ENCODE measurements at places on chromosomes 12 and 14.

DNA sequence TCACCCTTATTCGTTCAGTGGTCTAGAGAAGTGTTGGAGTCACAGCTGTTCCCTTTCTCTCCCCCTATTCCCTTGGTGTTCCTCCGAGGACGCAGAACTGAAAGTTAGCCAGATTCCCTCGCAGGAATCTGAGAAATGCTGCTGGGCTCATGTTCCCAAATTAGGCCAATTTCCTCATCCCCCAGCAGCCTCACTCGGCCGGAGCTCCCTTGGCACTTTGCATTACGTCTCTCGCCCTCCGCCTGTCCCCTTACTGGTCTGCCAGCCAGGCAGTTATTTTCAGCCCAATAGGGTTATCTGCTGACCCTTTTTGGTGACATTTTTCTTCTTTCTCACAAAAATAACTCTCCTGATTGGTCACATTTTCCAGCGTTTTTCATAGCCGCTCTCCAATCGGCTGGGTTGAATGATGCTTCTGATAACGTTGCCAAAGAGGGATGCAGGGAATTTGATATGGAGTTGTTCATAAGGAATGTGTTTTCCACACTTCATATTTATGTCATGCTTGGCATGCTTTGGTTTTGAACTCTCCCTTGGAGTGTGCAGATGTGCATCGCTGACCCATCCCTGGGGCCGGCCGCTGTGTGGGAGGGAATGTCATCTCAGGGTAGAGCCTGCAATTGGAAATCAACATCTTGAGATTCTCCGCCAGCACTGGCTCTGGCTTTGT is 9.9 kb downstream of the IFT43 start:
- DNase-seq, result no peak

DNA sequence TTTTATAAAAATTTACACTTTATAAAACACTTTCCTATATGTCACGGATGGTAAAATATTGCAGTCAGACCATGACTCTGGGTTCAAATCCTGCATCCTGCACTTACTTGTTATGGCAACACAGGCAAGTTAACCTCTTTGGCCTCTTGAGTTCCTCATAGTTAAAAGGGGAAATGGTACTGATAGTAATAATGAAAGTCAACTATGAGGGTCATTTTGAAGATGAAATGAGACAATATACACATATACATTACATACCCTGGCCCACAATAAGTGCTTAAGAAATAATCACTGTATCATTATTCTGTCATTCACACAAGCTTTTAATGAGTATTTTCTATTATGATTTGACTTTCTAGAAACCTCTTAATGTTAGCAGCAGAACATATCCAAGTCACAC is 64.4 kb downstream of the C12orf42 start:
- DNase-seq, result no peak

DNA sequence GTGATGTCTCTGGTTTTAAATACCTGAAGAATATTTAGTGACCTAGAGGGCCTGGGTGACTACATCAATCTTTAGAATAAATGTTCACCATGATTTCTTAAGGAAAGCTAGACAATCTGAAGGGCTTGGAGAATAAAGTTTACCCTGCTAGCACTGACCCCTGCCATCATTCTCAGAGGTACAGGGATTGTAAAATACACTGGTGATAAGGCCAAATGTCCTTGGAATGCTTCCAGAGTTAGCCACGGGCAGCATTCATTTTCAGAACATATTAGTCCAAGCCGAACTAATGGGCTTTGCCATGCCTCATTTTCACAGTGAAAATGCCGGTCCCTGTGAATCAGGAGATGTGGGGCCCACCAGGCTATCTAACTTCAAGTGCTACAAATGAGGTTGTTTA is 1381.7 kb upstream of the SEL1L start:
- no peak for DNase-seq

DNA sequence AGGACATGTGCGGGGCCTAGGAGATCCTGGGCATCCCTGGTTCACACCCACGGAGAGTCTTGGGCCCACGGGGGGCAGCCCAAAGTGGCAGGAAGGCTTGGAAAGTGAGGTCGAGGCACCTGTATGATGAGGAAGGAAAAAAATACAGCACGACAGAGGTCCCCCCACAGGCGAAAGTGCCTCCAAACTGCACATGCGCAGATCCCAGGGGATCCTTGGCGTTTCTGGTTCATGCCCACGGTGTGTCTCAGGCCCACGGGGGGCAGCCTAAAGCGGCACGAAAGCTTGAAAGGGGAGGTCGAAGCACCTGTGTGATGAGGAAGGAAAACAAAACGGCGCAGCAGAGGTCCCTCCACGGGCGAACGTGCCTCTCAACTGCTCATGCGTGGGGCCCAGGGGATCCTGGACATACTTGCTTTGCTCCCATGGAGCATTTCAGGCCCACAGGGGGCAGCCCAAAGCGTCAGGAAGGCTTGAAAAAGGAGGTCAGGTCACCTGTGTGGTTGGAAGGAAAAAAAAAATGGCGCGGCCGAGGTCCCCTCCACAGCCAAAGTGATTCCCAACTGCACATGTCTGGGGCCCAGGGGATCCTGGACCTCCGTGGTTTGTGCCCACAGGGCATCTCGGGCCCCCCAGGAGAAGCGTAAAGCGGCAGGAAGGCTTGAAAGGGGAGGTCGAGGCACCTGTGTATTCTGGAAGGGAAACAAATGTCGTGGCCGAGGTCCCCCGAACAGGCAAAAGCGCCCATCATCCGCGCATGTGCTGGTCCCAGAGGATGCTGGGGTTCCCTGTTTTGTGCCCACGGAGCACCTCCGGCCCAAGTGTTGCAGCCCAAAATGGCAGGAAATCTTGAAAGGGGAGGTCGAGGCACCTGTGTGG is 582.6 kb downstream of the ALG10 start:
- no peak for DNase-seq

DNA sequence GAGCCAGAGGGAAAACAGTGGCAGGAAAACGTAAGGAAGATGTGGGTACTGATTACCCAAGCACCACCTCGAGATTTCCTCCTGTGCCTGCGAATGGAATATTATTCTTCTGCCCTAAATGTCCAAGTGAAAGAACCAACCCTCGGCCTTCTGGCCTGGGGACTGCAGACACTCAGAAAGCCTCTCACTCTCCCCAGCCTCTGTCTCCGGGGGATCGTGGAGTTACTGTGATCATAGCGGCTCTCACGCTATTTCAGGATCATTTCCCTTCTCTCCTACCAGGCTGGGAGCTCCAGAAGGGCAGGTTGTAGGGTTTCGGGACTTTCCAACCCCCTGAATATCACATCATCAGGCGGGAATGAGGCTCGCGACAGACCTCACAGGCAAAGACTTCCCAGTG is 68.9 kb downstream of the KDM2B start:
- DNase-seq, result no peak

DNA sequence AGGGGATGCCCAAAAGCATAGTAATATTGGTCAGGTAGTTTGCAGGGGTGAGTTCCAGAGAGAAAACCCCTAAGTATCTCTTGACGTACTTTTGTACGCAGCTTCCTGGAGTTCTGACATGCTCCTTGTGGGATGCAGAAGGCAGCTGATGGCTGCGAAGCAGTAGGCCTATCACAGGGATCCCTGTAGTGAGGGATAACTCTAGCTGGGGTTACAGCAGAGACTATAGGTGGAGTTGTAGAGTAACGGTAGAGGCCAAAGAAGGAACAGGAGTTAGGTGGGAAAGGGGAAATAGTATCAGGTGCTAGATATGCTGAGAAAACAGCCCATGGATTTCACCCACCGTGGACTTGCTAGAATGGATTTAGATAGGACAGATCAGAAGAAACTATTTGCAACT is 37.3 kb downstream of the MGST1 start:
- no peak for DNase-seq

DNA sequence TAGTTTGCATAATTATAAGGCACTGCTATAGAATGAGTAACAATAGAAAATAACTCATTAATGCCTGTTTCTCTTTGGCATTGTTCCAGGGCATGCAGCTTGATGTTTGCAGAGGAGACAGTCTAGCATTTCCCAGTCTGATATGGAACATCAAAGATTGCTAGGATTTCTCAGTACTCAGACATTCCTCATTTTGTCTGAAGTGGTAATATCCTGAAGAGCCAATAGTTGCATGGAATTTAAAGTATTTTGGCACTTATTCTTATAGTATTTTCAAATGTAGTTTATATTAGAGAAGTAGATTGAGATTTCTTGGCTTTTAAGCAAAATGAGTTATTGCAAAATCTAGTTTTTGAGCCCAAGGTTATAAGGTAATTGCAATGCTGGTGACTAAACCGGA is 337.3 kb upstream of the E2F7 start:
- DNase-seq, result no peak
